ENCODE measurements at places on chromosomes 5 and 9. TPM values are rescaled to one million over a fixed set of nuclear protein-coding genes. Genes with fewer than 3 reads are reported as not detected.
A peak's percentile ranks its signal among the peaks of the same experiment; 100 is the strongest.

The IRX1 gene
- not detected for total RNA-seq

The NTMT1 gene
- 51.2 TPM for total RNA-seq

The MSX2 gene
- total RNA-seq = 1.1 TPM

DNA sequence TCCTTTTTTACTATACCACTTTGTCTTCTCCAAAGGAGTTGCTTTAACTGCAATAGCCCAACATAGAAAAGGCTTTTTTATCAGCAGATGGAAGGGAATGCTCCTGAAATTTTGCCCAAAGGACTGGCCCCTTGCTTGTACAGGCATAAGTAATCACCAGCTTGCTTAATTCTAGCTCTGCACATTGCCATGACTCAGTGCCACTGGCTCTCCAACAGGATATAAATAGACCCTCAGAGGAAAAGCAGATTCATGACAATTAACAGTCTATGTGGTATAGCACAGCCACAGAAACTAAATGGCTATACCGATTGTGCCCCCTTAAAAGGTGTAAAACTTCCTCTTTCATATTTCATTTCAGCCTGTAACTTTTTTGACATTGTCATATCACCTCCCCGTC, 227.0 kb downstream of the ZNF608 start:
- peak; percentile 50 for DNase-seq

Measured in gastrocnemius medialis (tissue), 4 donors.